ENCODE measurements at places on chromosomes 11 and 22.

DNA sequence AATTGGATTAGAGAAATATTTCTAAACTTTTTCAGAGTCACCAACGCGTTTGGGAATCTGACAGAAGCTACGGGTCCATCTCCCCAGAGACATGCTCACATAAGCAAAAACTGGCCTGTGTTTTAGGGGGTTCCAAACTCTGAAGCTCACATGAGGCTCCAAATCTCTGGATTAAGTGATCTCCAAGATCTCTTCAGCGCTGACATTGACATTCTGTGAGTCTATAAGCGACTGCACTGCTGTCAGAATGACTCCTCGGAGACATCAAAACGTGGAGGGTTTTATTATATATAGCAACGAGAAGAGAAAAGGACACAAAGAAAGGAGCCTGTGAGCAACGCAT, 642 bp upstream of the SIK2 start:
- no peak for DNase-seq

DNA sequence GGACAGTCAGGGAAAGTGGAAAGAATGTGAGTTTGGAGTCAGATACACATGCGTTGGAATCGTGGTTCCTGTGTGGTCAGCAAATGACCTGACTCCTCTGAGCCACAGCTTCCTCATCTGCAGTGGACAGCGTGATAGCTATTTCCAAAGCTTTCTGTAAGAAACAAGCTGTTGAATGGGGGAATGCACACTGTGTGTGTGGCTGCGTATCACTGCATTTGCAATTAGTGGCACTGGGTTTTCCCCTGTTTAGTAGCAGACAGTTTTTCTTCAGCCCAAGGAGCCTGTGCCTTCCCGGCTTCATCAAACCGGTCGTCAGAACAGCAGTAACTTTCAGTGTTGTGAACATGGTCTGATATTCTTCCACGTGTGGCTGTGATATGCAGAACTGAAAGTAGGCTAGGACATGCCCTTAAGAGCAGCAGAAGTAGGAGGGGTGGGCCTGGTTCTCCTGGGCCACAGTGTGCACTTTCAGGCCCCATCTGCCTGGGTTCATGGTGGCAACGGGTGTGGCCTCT, 121.5 kb downstream of the RRAS2 start:
- no peak for DNase-seq

DNA sequence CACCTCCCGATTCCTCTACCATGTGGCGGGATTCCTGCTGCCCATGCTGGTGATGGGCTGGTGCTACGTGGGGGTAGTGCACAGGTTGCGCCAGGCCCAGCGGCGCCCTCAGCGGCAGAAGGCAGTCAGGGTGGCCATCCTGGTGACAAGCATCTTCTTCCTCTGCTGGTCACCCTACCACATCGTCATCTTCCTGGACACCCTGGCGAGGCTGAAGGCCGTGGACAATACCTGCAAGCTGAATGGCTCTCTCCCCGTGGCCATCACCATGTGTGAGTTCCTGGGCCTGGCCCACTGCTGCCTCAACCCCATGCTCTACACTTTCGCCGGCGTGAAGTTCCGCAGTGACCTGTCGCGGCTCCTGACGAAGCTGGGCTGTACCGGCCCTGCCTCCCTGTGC, 10.5 kb downstream of the CXCR5 start:
- DNase-seq = no peak

GRCh38 chr11:131975619-131976018, 605.2 kb downstream of the NTM start:
- no peak for DNase-seq

- no peak for DNase-seq
Measured at GRCh38 chr22:49044091-49044490, 783.6 kb downstream of the BRD1 start.

DNA sequence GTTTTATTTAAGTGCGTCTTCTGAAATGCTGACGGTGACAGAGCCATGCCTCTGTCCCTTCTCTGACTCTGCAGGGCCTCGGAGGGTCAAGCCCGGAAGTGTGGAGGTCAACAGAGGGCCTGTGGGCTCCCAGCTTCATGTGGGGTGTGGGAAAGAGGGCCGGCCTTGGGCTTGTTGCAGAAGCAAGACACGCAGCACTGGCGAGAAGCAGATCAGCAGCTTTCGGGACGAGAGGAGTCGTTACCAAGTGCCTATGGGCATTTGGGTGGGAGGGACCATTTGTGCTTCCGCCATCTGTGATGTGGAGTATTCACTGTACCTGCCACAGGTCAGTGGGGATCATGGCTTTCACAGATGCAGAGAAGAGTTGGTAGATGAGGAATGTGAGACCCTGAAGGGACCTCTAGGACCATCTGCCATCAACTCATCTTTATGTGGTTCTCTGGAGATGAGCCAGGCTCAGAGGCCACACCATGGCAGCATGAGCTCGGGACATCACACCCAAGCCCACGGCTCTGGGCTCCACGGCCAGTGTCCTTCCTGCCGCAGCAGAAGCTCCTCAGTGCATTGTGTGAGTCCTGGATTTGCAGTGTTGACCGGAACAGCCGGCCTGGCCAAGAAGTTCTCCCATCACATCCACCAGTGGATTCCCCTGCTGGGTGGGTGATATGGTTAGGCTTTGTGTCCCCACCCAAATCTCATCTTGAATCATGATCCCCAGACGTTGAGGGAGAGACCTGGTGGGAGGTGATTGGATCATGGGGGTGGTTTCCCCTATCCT, 590.7 kb downstream of the TBC1D22A start:
- no peak for DNase-seq

GRCh38 chr11:75434051-75434450, 1.0 kb upstream of the KLHL35 start:
- no peak for DNase-seq

GRCh38 chr22:19888131-19888746, 33.6 kb upstream of the GNB1L start:
- DNase-seq = no peak

DNA sequence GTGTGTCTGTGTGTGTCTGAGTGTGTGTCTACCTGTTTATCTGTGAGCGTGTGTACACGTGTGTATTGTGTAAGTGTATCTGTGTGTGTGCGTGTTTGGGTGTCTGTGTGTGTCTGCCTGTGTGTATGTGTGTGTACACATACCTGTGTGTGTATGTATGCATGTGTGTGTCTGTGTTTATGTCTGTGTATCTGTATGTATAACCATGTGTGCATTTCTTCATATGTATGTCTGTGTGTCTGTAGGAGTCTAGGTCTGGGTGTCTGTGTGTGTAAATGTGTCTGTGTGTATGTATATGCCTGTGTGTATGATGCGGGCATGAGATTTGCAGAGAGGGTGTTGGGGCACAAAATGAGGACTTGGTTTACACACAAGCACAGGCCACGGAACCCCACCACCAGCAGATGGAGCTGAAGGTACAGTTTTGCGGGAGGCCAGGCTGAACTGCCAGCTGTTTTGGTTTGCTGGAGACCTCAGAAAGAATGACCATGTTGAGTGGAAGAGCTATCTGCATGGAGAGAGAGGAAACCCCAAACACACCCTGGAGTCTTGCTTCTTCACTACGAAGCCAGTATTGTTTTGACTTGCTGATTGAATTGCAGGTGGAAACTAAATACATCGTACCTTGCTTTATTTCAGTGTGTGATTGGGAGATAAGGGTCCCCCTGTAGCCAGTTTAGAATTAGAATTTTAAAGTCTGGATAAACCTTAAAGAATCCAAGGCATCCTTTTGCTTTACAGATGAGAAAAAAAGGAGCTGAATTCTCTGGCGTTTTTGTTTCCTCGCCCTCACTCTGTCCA, 497.2 kb downstream of the NTM start:
- DNase-seq = no peak

DNA sequence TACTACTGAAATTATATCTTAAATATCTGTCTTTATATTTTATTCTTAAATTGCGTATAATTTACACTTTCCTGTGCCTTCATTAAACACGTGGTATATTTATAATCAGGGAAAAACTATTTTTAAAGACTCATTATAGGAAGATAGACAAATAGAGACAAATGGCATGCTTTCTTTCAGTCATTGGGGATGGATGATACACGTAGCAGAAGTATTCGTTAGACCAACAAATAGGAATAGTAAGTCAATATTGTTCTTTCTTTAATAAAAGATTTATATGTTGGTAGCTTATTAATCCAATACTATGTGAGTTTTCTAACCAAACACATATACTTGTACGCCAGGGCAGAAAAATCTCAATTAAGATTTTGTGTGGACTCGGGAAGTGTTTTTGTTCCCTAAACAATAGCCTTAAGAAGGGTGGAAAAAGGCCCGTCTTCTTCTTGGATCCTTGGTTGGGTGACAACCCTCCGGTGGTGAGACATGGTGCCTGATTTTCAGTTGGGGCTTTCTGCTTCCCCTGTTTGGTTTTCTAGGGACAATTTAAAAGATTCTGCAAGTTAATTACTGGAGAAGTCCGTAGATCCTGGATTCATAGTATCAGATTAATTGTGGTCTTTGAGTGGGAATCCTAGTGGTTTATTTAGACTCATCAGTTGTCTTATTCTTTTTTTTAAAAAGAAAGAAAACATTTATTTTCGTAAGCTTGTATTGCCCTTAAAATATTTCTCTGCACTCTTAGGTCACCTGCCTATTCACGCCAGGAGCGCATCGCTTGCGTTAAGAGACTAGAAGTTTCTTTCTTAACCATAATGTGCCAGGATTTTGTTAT, 83.5 kb upstream of the WNT7B start:
- DNase-seq = no peak

DNA sequence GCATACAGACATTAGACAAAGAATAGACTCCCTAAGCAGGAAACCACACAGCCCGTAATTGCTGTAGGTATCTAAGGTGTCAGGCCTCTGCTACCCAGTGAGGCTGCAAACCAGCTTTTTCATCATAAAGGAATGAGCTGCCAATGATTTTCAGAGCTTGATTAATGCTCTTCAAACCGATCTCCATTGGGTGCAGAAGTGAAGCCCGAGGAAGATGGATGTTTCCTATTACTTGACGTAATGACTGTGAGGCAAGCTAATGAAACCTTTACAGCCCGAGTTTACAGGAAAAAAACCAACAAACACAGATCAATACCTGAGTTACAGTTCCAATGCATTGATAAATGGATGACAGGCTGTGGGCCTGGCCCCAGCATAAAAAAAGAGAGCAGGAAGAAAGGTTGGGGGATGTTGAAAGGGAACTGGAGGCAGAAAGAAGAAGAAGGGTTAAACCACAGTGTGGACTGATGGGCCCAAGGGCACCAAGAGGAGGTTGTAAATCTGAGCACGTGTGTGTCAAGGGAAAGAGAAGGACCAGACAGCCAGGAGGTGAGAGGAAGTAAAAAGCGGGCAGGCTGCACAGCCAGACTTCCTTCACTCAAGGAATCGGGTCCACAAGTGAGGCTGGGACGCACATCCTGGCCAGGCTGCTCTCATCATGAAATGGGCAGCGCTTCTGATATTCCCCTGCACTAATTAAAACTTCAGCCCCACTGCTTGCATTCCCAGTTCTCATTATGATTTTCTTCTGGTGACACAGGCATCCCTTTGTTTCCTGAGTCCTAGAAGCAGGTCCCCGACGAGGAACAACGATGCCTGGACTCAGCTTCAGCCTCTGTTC, 70.6 kb upstream of the NTM start:
- DNase-seq = no peak

GRCh38 chr11:61499816-61500491, 8.6 kb upstream of the LRRC10B start:
- no peak for DNase-seq

GRCh38 chr11:74592063-74592440, 330 bp upstream of the POLD3 start:
- no peak for DNase-seq

DNA sequence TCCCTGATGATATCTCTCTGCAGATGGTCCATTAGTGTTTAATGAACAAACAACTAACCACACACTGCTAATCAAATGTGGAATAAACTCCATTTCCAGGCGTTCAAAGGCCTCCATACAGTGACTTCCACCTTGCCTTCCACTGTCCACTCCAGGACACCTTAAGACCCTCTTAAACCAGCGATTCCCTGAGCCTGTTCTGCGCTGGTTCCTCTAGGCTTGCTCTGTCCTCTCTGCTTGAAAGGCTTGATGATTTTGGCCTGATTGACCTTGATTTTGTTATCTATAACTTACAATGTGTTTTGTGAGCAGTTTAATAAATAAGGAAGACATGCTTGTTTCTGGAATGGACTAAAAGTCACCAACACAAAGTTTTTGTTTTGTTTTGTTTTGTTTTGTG, 12.0 kb downstream of the OVCH2 start:
- DNase-seq = no peak

GRCh38 chr11:110710628-110711381, 1.4 kb downstream of the ARHGAP20 start:
- DNase-seq = no peak

DNA sequence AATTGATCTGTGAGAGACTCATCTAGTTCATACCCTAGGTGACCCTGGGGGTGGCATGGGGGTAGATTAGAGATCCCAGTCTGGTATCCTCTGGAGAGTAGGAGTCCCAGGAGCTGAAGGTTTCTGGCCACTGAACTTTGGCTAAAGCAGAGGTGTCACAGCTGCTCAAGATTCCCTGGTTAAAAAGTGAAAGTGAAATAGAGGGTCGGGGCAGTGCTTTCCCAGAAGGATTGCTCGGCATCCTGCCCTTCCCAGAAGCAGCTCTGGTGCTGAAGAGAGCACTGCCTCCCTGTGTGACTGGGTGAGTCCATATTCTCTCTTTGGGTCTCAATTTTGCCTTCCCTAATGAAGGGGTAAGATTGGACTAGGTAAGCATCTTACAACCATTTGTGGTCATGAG, 653 bp downstream of the IL18BP start:
- DNase-seq = no peak

DNA sequence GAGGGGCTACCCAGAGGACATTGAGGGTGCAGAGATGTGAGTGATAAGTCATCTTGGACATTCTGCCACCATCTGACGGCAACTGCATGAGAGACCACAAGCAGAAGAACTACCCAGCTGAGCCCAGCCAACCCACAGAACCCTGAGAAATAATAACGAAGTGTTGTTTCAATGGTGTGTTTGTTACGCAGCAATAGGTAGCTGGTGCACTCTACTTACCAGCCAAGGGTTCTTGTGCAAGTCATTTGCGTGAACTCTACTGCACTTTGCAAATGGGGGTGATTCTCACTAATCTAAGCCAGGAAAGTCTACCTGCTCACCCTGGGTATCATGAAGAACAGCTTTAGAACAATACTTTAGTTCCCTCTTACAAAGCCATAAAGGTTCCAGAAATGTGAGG, 15.8 kb upstream of the CELSR1 start:
- DNase-seq = no peak

- DNase-seq = no peak
Measured at GRCh38 chr11:46808799-46809431, 37.2 kb downstream of the CKAP5 start.

DNA sequence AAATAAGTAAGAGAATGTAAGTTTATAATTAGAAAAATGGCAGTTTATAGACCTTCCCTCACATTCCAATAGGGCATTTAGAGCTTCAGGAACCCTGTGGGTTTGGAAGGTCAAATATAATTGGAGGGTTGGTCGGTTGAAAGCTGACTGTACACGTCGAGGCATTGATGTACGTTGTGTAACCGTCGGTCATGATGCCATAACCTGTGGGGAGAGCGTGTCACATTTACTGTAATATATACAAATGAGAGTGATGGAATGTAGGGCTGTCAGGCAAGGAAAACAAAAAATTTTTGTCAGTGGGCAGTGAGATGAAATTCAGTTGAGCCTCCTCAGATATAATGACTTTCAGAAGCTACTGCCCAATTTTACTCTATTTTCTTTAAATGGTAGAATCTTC, 88.5 kb downstream of the ARL14EP start:
- DNase-seq = no peak

- no peak for DNase-seq
Measured at GRCh38 chr11:31340903-31341572, 28.5 kb downstream of the DCDC1 start.

All from stimulated activated CD8-positive, alpha-beta memory T cell treated with anti-CD3 and anti-CD28 coated beads, Interleukin-4, amount 100 ng/mL, for 4 hours (primary cell).